Effector memory CD4-positive, alpha-beta T cell (primary cell): ENCODE measurements at places on chromosomes 4 and X.

GRCh38 chr4:30256116-30256832, 463.9 kb upstream of the PCDH7 start:
- DNase-seq, result no peak

DNA sequence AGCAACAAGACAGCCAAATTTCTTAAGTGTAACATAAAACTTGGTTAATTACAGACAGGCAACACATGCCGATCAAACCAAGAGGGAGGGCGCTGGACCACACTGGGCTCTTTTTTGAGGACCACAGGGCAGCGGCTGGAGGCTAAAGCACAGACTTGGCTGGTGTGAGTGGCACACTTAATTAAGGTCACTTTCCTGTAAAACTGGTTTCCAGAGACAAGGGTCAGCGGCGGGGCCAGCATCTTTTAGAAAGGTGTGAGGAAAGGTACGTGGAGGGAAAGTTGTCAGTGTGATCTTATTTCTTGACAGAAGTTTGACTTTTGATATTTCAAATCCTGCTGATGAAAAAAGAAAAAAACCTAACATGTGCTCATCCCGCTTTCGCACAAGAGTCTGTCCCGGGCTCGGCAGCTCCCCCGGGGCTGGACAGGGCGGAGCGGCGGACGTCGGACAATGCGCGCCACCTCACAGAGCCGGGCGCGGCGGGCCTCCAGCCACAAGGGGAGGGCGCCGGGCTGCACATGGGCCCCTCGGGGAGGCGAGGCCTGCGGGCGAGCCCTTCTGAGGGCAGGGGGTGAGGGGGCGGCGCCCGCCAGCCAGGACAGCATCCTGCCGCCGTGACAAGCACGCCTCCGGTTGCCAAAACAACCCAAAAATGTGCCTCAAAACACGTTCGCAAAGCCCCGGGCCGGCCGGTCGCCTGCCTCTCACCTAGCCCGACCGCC, 660 bp upstream of the HSPA4L start:
- no peak for DNase-seq

- no peak for DNase-seq
These were observed 173.7 kb downstream of the CENPC start for GRCh38 chr4:67371615-67372014.

DNA sequence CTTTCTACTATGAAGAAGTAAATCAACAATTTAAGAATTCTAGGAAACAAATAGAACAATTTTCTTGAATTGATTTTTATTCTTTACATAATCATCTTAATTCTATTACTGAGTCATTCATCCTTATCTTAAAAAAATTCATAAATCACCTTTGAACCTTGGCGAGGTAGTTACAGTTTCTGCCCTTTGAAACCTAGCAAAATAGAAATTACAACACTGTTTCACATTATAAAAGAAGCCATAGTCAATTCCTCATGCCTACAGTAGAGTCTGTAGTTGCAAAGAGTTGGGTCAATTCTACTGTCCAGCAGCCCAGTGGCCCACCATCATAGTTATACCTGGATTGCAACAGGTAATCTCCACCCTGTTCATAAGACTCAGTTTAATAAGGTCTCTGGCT, 7.3 kb downstream of the SMIM31 start:
- no peak for DNase-seq

GRCh38 chr4:172974586-172974985, 194.0 kb upstream of the GALNT7 start:
- DNase-seq, result no peak

DNA sequence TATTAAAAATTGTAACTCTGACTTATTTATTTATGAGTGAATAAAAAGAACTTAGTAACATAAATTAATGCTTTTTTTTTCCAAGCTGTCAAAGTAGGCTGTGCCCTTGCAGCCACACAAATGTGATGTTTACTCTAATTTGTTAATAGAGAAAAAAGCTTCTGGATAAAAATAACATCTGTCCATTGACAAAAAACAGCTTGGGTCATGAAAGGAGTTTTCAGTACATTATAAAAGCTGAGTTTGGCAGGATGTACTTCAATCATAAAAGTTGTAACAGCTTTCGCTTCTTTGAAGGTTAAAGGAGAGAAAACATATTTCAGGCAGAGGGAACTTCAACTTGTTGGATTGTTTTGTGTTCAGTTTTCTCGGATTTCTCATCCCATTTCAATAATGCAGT, 105.6 kb downstream of the SLC4A4 start:
- DNase-seq, result no peak

- DNase-seq, result no peak
These were observed 50.9 kb upstream of the RAP1GDS1 start for GRCh38 chr4:98210281-98210680.

DNA sequence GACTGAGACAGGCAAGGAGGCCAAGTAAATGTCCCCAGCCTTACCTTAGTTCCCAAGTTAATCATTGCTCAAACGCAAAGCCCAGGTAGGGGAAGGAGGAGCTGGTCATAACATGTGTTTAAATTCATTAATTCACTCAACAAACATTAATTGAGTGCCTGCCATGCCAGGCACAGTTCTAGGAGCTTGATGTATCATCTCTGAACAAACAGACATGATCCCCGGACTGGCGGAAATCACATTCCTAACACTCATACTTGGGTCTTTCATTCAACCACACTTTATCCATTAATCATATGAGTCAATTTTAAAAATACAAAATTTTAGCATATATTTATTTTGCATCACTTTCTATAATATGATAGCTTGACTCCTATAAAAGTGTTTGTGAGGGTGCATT, 335.3 kb upstream of the NOCT start:
- no peak for DNase-seq

GRCh38 chr4:38164346-38164745, 204.1 kb downstream of the PTTG2 start:
- no peak for DNase-seq

DNA sequence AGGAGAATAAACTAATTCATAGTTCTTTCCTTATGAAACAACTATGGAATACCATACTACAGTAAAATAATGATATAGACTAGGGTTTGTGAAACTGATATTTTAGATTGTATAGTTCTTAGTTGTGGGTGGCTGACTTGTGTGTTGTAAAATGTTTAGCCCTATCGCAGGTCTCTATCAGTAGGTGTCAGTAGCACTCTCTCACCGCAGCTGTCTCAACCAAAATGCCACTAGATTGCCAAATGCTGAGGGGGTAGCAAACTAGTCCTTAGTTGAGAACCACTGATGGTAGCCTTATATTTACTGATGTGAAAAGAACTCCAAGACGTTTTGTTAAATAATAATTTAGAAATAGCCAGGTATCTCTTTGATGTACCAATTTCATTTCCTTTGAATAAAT, 48.1 kb downstream of the RHOXF2B start:
- no peak for DNase-seq

DNA sequence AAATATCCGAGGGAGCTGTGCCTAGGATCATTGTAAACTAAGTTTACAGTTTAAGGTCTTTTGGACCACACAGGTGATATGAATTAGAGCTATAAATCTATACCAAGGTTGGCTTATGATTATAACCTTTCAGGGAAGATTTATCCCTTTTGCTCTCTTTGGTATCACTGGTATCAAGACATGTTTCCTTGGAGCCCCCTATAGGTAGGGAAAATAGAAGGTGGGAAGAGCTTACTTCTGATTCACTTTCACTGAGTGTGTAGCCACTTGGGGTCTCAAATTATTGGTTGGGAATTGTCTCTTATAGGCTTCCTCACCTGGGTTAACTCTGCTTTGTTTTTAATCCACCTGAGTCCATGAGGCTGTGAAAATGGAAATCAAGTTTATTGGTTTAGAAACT, 262.1 kb upstream of the NR3C2 start:
- no peak for DNase-seq

GRCh38 chrX:34197946-34198345, 65.8 kb upstream of the FAM47A start:
- DNase-seq, result no peak

GRCh38 chr4:116849620-116850019, 235.8 kb downstream of the TRAM1L1 start:
- no peak for DNase-seq

DNA sequence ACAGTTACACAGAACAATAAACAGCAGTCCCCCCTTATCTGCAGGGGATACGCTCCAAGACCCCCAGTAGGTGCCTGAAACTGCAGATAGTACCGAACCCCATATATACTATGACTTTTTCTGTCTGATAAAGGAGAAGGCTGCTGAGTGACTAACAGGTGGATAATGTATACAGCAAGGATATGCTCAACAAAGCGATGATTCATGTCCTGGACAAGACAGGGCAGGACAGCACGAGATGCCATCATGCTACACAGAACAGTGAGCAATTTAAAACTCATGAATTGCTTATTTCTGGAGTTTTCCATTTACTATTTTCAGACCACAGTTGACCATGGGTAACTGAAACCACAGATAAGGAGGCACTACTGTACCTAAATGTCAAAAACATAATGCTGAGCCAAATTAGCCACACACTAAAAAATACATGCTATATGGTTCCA, 76.1 kb downstream of the MANBA start:
- no peak for DNase-seq

DNA sequence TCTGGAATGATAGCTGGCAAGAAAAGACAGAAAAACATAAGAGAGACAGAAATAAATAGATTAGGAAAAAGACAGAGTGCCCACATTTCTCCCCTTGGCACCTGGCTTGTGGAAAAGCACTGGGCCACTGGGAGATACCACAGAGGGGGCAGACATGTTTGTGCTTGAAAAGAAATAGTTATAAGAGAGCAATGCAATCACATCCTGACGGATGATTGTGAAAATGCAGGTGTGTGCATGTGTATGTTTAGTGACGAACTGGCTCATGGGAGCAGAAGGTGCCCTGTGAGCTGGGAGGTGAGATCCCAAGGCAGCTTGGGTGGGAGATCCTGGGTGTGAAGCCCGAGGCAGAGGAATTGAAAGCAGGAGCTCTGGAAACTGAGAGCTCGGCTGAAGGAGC, 617.9 kb downstream of the BCOR start:
- DNase-seq, result no peak

- no peak for DNase-seq
These were observed 137.1 kb upstream of the TBL1X start for GRCh38 chrX:9327747-9328145.

- no peak for DNase-seq
These were observed 6.8 kb upstream of the MOB1B start for GRCh38 chr4:70895405-70895804.

GRCh38 chr4:174451718-174452296, 70.5 kb downstream of the HPGD start:
- no peak for DNase-seq

GRCh38 chr4:87707279-87707918, 57.3 kb downstream of the DMP1 start:
- DNase-seq, result no peak

GRCh38 chrX:52277666-52278065, 91.2 kb upstream of the XAGE2 start:
- DNase-seq, result no peak

GRCh38 chr4:88286897-88287296, 2.5 kb upstream of the PPM1K start:
- no peak for DNase-seq

DNA sequence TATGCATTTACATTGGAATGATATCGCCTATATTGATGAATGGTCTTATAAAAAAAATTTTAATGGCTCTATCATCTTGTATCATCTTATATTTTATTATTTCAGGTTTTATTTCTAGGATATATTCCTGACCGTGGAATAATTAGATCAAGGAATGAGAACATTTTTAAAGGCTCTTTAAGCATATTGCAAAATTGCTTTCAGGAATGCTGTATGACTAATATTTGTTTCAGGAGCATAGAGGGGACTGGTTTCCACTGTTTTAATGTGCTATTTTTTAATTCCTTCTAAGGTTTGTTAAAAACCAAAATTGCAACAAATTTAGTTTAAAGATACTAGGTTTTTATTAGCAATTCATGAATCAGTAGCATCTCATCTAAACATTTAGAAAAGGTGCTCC, 120.2 kb downstream of the BMPR1B start:
- DNase-seq, result no peak

- DNase-seq, result no peak
These were observed 54.4 kb downstream of the PHKA1 start for GRCh38 chrX:72659723-72660122.

DNA sequence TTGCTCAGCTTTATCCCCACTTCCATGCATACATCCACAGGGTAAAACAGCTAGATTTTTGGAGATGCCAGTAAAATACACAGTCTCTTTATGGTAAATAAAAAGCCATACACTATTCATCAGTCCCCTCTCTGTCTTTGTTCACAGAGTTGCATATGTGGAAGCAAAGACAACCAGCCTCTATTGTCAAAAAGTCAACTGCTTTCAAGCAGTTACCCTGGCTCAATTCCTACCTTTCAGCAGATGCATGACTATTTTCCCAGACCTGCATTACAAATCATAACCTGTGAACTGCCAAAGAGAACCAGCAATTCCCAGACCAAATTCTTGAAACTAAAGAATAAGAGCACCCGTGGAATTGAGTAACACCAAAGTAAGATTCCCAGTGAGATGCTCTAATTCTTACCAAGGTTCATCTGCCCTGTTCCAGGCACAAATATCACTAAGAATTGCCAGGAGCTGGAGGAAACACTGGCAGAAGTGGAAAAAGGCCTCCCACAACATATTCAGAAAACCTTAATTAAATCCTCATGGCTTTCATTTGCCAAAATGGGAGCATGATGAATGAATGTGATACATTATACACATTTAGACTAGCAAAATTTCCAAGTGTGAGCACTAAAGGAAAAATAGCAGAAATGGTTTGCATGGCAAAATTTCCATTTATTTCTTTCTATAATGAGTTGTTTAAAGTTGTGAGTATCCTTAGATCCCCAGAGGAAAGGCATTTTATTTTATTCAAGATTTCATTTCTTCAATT, 391.2 kb upstream of the ADGRL3 start:
- no peak for DNase-seq
